Psoas muscle (tissue), 8 donors: ENCODE measurements at places on chromosomes 4 and X.

DNA sequence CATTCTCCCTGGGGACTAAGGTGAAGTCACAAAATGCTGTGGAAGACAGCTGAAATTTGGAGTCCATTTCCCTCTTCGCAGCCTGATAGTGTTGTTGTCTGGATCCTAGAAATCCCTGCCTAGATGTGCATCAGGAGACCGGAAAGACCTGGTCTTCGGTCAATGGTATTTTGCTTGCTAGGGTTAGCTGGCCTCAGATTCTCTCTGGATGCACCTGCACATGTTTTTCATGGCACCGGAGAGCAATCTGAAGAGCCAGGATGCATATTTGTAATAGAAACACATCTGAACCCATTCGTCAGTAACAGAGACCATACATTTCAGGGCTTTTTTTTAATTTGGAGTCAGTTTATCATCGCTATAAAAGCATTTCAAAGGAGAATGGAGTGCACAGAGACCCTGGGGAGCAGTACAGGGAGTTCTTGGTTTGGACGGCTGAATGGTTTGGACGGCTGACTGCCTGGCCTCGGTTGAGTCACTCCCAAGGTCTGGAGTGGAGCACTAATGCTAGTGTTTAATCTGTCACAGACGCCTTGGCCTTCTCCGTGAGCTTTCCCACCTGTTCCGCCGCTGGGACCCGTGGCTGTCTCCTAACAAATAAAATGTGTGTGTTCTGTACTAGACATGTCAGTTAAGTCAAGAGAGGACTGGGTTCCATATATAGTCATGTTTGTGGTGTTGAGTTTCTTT is 7.5 kb upstream of the PDLIM3 start:
- peak overlapping the region; percentile 18 for H3K4me3 ChIP-seq
- DNase-seq, result peak; percentile 66
- H3K27ac ChIP-seq, result peak overlapping the region; percentile 63
- peaks cover 6% of the 10 kb centered on the region for H3K4me1 ChIP-seq

GRCh38 chr4:19248023-19248422 is 1003.7 kb upstream of the SLIT2 start:
- no peaks in the 10 kb centered on the region for H3K27me3 ChIP-seq
- H3K4me3 ChIP-seq, result no peak overlapping the region
- H3K27ac ChIP-seq, result no peak overlapping the region

DNA sequence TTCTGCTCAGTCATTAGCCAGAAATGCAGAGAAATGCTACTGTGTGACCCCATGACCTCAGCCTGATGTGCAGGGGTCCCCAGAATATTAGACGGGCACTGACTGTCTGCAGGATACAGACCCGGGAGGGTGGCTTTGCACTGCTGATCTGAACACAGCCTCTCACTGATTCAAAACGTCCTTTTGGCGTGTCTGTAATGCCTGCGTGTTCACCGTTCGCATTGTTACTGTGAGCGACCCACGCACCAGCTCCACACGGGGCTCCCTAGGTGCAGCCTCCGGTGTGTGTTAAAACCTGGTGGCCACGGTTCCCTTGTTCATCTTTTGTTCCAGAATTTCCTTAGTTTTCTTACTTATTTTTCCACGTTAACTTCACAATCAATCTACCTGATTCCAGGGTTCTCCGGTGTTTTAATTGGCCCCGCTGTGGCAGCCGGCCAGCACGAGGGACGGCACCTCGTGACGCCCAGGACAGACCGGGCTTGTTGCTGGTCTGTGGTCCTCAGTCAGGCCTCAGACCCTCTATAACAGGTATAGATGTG is 32.0 kb upstream of the SPON2 start:
- H3K27ac ChIP-seq, result no peak overlapping the region
- H3K4me1 ChIP-seq, result peaks cover 27% of the 10 kb centered on the region
- H3K36me3 ChIP-seq, result no peaks in the 10 kb centered on the region
- no peak for DNase-seq
- H3K4me3 ChIP-seq, result no peak overlapping the region

DNA sequence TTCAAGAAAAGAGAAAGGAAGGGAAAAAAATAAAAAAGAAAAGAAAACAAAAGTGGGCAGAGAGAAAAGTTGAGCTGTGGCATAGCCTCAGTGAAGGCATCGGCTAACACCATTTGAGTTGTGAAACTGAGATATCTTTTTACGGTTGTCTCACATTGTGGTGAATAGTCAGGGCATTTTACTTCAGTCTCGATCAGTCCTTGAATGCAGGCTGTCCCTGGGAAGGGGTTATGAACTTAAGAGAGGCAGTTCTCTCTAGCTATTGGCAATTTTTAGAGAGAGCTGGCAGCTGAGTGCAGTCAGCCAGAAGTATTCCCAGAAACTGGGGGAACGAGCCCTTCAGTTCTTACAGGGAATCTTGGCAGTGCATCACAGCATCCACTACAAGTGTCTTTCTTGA is 93.5 kb upstream of the SLC6A14 start:
- no peaks in the 10 kb centered on the region for H3K36me3 ChIP-seq
- no peak overlapping the region for H3K4me3 ChIP-seq
- no peak for DNase-seq
- no peaks in the 10 kb centered on the region for H3K27me3 ChIP-seq
- no peaks in the 10 kb centered on the region for H3K4me1 ChIP-seq
- H3K27ac ChIP-seq, result no peak overlapping the region
